ENCODE measurements at places on chromosomes 6 and 20.

DNA sequence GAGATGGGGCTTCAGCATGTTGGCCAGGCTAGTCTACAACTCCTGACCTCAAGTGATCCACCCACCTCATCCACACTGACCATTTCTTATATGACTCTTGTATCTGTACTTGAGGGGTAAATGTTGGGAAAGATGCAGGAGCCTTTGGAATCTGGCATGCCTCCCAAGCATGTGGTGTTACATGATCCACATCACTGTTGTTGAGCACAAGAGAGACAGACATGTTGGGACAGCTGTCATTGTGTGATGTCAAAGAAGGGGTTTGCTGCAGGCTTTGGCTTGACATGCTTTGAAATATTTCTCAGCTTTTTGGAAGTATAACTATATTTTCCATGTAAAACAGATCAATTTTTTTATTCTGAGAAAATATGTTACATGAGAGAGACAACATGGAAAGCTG is 139.9 kb downstream of the MOXD1 start:
- no peak for DNase-seq
- H3K4me1 ChIP-seq = no peaks in the 10 kb centered on the region
- no peaks in the 10 kb centered on the region for H3K36me3 ChIP-seq

GRCh38 chr6:41917528-41917927 is 3.4 kb downstream of the MED20 start:
- DNase-seq = no peak
- H3K4me3 ChIP-seq = no peak overlapping the region
- peaks cover 29% of the 10 kb centered on the region for H3K36me3 ChIP-seq

GRCh38 chr20:14522595-14522994 is 185.2 kb upstream of the FLRT3 start:
- H3K27ac ChIP-seq = no peak overlapping the region
- H3K27me3 ChIP-seq = no peaks in the 10 kb centered on the region
- no peak for DNase-seq
- H3K4me3 ChIP-seq = no peak overlapping the region

- no peaks in the 10 kb centered on the region for H3K4me1 ChIP-seq
- H3K27me3 ChIP-seq = peaks cover 4% of the 10 kb centered on the region
- no peaks in the 10 kb centered on the region for H3K36me3 ChIP-seq
- no peak overlapping the region for H3K27ac ChIP-seq
- DNase-seq = no peak
Observed at GRCh38 chr20:3461211-3461771, 9.5 kb upstream of the ATRN start.

GRCh38 chr6:108914235-108915022 is 66.2 kb downstream of the ARMC2 start:
- H3K27ac ChIP-seq = no peak overlapping the region
- no peaks in the 10 kb centered on the region for H3K4me1 ChIP-seq
- no peaks in the 10 kb centered on the region for H3K27me3 ChIP-seq
- no peak overlapping the region for H3K4me3 ChIP-seq
- no peak for DNase-seq

GRCh38 chr6:52376763-52377162 is 14.8 kb downstream of the PAQR8 start:
- H3K36me3 ChIP-seq = peaks cover 32% of the 10 kb centered on the region
- H3K27me3 ChIP-seq = no peaks in the 10 kb centered on the region
- peaks cover 41% of the 10 kb centered on the region for H3K4me1 ChIP-seq
- H3K4me3 ChIP-seq = no peak overlapping the region
- peak overlapping the region; percentile 44 for H3K27ac ChIP-seq
- no peak for DNase-seq

- no peaks in the 10 kb centered on the region for H3K36me3 ChIP-seq
- H3K4me3 ChIP-seq = no peak overlapping the region
- H3K27me3 ChIP-seq = no peaks in the 10 kb centered on the region
- H3K27ac ChIP-seq = no peak overlapping the region
Observed at GRCh38 chr6:22666586-22666985, 97.2 kb downstream of the HDGFL1 start.

- H3K4me1 ChIP-seq = no peaks in the 10 kb centered on the region
- no peak overlapping the region for H3K4me3 ChIP-seq
Observed at GRCh38 chr20:54450207-54450606, 25.2 kb upstream of the DOK5 start.

GRCh38 chr20:38243709-38244020 is 16.9 kb downstream of the KIAA1755 start:
- no peaks in the 10 kb centered on the region for H3K36me3 ChIP-seq
- H3K27ac ChIP-seq = no peak overlapping the region
- H3K27me3 ChIP-seq = no peaks in the 10 kb centered on the region
- no peak for DNase-seq
- no peaks in the 10 kb centered on the region for H3K4me1 ChIP-seq
- H3K4me3 ChIP-seq = no peak overlapping the region
